Stimulated activated CD4-positive, alpha-beta T cell treated with anti-CD3 and anti-CD28 coated beads, Interleukin-12 subunit alpha, Interleukin-12 subunit beta, amount 100 ng/mL, for 48 hours (primary cell): ENCODE measurements at places on chromosomes 5 and 9.

DNA sequence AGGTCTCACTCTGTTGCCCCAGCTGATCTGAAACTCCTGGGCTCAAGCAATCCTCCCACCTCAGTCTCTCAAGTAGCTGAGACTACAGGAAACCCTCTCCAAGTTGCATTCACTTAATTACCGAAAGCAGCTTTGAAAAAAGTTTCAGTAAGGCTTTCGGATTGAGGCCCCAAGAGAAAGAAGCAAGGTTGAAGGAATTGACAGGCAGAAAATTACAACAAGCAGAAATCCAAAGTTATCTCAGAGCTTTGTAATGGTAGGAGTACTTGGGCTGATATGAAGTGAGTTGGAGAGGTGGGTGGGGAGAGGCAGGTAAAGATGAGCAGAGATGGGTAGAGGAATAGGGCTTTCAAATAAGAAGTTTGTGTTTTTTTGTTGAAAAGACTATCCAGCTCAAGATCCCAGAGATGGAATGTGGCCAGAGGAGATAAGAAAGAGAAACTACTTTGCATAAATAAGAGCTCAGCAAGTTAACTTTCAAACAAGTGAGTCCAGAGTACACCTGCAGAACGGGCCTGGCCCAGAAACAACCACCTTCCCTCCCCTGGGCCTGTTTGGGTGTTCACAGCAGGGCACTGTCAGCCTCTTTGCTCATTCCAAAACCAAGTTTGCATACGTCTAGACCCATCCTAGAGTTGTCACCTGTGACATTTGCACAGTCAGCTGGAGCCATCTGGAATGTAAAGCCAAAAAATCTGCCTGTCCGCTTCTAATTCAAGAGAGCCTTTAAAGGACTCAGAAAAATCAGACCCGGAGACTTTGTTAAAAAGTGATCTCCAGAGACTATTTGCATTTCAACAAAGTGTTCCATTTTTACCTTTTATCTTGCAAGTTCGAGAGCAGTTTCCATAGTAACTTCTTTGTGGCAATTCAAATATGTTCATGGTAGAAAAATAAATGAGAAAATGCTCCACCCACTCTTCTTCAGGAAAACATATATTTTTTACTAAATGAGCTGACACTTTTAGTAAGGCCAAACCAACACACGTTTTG is 2.2 kb upstream of the CLINT1 start:
- no peak for DNase-seq

DNA sequence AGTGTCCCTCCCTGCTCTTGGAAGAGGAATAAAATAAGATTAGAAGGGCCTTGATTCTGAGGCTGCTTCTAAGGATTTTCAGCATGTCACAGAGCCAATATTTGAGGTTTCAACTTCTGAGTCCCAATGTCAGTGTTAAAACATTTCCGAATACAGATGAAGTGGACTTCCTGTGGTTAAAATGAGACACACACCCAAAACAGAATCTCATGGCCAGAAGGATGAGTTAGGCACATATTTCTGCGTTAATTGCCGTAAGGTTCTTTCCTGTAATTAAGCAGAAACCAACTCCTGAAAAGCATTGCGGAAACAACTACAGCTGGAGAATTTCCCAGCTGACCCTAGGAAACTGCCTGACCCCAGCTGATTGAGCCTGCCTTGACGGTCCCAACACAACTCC is 10.4 kb upstream of the ZNF354B start:
- DNase-seq: no peak

GRCh38 chr9:8183618-8184017 is 384.0 kb upstream of the DMAC1 start:
- DNase-seq: no peak

GRCh38 chr5:135576075-135576599 is 2.7 kb downstream of the CXCL14 start:
- DNase-seq: no peak

DNA sequence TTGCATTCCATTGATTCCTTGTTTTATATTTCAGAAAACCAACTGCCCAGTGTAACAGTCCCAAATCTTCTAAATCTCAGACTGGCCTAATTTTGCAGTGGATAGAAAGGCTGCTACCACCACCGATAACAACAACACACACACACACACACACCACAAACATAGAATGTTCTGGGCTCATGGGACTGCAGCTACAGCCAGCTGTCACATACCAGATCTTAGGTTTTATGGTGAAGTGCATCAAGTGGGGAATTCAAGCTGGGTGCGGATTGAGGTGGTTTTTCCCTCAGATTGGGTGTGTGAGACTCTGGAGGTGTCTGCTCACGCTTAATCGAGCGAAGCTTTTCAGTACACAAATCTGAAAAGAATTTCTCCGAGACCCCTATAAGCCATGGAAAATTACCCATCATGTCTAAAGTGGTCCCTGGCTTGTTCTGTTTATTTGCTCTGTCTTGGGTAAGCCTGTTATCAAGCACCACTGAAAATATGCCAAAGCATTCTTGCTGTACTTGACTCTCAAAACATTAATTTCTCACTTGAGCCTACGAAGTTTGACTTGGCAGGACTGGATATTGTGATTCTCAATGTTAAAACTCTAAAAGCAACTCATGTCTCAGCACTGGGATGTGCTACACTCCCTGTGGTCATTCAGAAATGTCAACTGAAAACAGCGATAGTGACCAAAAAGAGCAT is 71.1 kb downstream of the ALDH7A1 start:
- DNase-seq: no peak

GRCh38 chr5:103224894-103225246 is 33.7 kb upstream of the MACIR start:
- no peak for DNase-seq

DNA sequence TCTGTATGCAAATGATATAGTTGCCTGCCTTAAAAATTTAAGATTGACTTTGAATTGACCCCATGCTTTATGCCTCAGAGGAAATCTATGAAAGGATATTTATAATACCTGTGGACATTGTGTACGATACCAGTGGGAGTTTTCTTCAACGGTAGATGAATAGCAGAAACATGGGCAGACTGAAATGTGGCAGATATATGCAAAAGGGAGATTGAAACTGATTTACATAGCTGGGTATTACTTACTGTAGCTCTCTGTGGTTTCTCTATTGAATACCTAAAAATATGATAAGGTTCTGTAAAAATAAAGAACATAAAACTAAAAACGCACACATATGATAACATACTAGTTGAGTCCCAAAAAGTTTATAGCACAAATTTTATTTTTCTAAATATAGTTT is 345.2 kb upstream of the PCSK5 start:
- no peak for DNase-seq

DNA sequence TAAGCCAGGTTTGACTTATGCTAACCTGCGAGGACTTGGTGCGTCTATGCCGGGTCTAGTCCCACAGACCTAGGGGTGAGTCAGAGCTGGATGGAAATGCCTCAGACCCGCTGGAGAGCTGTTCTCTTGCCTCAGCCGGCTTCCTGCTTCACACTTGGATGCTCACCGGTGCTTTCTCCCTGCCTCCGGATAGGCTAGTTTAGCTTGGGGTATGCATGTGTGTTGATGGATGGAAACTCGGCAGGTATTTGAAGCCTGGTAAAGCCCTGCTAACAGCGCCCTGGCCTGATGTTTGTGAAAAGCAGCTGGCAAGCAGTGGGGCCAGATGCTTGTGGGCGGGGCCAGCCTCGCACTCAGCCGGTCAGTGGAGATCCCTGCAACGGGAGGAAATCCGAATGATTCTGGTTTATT is 29.3 kb downstream of the PRRC2B start:
- DNase-seq: no peak

DNA sequence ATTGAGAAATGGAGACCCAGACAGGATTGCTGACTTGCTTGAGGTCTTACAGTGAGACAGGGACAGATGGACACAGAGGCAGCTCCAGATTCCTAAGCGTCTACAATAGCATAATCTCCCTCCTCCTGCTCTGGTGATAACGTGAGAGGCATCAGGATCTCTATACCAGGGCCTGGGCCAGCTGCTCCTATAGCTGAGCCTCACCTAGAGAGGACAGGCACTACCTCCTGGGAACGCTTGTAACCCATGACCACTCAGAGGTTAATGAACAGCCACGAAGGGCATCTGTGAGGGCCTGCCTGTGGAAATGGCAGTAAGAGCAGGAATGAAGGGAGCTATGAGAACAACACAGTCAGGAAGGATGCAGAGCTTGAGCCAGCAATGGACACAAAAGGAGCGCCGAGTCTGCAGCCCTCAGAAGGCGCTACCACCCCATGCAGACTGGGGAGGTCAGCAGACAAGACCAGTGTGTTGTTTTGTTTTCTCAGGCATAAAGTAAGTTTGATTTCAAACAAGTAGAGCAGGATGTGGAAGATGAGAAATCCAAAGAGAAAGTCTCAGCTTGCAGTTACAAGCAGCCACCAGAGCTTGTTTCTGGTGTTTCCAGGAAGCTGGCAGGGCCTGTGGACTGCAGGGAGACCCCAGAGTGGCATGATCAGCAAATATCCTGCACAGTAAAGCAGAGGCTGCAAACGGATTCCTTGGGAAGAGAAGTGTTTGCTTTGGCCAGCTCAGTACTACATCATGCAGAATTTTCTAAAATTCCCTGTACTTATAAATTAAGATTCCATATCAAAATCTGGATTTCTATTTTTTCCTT is 17.4 kb downstream of the ANKS6 start:
- no peak for DNase-seq

DNA sequence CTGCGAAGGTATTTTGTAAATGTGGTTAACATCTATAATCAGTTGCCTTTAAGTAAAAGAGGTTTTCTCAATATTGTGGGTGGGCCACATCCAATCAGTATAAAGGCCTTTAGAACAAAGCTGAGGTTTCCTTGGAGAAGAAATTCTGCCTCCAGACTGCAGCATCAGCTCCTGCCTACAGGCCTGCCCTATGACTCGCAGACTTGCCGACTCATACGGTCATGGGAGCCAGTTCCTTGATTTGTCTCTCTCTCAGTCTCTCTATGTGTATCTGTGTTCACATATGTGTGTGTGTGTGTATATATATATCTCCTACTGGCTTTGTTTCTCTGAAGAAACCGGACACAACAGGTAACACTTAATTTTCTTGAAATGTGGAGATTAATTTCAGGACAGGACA is 45.3 kb downstream of the SLC36A1 start:
- DNase-seq: peak; percentile 5

DNA sequence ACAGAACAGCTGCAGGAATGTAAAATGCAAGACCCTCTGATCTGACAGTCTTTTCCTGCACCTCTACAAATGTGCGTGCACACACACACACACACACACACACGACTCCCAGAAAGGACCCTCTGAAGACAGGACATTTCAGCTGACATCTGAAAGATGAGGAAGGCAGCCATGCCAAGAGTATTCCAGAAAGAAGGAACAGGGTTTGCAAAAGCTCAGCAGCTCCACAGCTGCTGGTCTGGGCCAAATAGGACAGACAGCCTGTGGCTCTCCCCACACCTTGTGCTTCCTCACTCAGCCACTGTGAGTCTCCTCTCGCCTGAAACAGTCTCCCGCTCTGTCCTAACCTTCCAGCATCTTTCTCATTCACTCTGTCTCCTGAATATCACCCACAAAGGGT is 189.0 kb downstream of the PALM2AKAP2 start:
- DNase-seq: no peak

GRCh38 chr5:96692441-96692840 is 30.3 kb downstream of the CAST start:
- no peak for DNase-seq

DNA sequence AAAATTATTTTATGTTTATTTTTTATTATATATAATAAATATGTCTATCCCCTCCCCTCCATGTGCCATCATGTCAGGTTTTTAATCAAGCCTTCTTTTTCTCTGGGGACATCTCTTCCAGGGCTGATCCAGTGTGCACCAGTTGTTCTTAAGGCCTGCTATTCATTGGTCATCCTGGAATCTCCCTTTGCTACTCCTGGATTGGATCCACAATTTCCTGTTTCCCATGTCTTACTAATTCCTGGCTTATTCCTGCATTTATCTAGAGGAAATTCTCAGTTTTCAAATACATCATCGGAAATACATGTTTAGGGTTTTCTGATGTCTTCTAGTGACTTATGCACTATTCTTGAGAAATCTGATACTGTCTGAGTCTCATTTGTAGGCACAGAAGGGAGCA is 56.8 kb downstream of the ANGPTL2 start:
- DNase-seq: no peak

DNA sequence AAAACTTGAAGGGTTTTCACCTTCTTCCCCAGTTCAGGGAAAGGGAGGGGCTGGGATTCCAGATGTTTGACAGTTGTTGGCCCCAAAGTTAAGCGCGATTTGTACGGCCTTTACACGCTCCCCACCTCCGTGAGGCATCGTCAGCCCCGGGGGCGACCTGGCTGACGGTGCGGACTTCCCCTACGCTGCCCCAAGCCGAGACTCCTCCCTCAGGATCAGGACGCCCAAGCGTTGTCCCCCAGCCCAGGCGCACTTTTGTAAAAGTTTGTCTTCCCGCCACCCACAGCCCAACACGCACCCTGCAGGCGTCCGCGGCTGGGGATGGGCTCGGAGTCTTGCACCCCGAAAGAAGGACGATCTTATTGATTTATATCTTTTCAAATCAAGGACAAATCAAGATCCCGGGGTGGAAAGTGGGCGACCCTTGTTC is 713 bp downstream of the MOB3B start:
- DNase-seq: no peak

- no peak for DNase-seq
Observed at GRCh38 chr9:129414377-129414992, 206.4 kb downstream of the C9orf50 start.

DNA sequence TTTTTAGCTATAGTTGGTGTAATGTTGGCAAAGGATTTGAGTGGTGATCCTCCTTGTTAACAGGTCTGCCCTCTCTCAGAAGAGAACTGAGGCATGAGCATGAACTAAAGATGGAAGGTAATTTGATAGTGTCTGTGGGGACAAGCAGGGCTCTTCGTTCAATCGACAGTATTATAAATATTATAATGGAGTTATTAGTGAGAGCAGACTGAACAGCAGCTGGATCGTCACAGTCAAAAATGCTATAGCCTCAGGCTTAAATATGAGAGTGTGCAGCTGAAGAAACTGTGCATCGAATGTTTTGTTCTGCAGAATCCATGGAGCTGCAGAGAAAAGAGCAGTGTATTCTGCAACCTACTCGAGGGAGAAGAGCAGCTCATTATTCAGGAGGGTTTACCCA is 757.3 kb downstream of the DNAH5 start:
- DNase-seq: no peak

DNA sequence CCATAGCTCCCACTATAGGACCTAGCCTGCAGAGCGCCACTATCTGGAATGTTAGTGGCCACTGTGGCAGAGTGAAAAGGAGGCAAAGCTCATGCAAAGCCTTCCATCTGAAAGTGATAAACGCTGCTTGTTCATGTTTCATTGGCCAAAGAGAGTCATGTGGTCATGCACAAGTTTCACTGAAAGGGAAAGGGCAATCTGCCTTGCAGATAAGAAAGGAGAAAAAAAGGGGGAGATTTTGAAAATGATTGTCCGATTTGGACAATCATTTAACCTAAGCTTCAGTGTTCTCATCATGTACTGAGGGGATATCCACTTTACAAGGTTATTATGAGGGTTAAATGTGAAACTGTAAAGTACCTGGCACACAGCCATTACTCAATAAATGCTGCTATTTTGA is 9.0 kb upstream of the MOB3B start:
- DNase-seq: no peak

DNA sequence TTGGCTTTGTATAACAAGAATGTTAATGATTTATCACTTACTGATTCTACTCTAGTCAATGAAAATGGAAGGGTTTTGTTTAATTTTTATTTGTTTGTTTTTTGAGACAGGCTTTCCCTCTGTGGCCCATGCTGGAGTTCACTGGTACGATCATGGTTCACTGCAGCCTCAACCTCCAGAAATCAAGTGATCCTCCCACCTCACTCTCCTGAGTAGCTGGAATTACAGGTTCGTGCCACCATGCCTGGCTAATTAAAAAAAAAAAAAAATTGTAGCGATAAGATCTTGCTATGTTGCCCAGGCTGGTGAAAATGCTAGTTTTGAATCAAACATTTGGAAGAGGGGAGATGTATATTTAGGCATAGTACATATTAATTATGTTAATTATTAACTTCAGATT is 209.4 kb downstream of the NFIB start:
- DNase-seq: no peak
